ENCODE measurements at places on chromosomes 7 and 10.

- no peak for DNase-seq
Measured at GRCh38 chr7:18140943-18141342, 113.3 kb upstream of the PRPS1L1 start.

DNA sequence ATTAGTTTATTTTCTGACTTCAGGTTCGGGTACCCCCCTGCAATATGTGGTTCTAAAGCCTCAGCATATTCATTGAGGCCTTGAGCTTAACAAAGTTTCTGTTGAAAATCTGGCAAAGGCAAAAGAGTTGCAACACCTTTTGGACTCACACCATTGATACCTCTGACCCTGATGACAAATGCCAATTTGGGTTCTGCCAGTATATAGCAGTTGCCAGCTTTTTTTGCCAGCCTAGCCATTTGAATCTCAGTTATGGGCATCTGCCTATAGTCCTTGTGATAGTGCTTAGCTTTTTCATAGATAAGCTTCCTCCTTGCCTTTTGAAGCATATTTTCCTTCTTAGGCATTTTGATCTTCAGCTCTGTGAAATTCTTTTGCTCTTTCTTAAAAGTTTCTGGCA, 31.9 kb downstream of the LIPJ start:
- DNase-seq: no peak

- no peak for DNase-seq
Measured at GRCh38 chr10:89540420-89540949, 5.1 kb upstream of the SLC16A12 start.

DNA sequence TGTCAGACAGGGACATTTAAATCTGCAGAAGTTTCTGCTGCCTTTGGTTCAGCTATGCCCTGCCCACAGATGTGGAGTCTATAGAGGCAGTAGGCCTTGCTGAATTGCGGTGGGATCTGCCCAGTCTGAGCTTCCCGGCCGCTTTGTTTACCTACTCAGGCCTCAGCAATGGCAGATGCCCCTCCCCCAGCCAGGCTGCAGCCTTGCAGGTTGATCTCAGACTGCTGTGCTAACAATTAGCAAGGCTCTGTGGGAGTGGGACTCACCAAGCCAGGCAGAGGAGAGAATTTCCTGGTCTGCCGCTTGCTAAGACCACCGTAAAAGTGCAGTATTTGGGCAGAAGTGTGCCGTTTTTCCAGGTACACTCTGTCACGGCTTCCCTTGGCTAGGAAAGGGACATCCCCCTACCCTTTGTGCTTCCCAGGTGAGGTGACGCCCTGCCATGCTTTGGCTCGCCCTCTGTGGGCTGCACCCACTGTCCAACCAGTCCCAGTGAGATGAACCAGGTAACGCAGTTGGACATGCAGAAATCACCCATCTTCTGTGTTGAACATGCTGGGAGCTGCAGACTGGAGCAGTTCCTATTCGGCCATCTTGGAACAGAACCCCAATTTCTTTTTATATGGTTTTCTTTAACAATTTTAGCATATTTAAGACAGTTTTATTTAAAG, 28.4 kb upstream of the VWDE start:
- no peak for DNase-seq
